CD8-positive, alpha-beta memory T cell (primary cell): ENCODE measurements at places on chromosomes 2 and 18. TPM values are rescaled to one million over a fixed set of nuclear protein-coding genes. Genes with fewer than 3 reads are reported as not detected.
A peak's percentile ranks its signal among the peaks of the same experiment; 100 is the strongest.

DNA sequence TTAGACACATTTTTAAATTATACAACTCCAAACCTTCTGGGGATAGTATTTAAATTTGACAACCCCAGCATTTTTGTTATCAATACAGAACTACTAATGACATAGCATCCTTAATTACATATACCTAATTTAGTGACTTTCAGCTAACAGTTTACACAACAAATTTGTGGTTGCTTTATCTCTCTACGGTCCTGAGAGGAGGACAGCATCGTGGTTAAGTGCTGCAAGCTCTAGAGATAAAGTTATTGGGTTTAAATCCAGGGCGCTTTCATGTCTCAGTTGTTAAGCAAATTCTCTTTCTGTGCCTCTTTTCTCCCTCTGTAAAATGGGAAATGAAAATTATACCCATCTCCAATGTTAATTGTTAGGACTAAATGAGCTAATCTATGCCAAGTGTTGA, 129.3 kb downstream of the METTL4 start:
- no peak for DNase-seq

GRCh38 chr18:13481331-13481730, 245.0 kb downstream of the FAM210A start:
- no peak for DNase-seq

DNA sequence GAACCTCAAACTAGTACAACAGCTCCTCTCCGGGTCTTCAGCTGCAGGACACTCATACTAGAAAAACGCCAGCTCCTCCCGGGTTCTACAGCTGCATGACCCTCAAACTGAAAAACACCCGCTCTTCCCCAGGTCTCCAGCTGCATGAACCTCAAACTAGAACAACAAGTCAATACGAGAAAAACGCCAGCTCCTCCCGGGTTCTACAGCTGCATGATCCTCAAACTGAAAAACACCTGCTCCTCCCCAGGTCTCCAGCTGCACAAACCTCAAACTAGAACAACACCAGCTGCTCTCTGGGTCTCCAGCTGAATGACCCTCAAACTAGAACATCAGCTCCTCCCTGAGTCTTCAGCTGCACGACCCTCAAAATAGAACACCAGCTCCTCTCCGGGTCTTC, 315.0 kb upstream of the TFPI start:
- no peak for DNase-seq

GRCh38 chr2:224638301-224638823, 53.2 kb upstream of the CUL3 start:
- DNase-seq, result no peak

- no peak for DNase-seq
These were observed 617.0 kb upstream of the CDH2 start for GRCh38 chr18:28793901-28794300.

GRCh38 chr2:227608561-227609338, 5.9 kb downstream of the SCYGR3 start:
- DNase-seq, result no peak

- no peak for DNase-seq
These were observed 38.7 kb downstream of the SDC1 start for GRCh38 chr2:20186078-20186854.

- DNase-seq, result no peak
These were observed 3.4 kb upstream of the BCL11A start for GRCh38 chr2:60556576-60557485.

DNA sequence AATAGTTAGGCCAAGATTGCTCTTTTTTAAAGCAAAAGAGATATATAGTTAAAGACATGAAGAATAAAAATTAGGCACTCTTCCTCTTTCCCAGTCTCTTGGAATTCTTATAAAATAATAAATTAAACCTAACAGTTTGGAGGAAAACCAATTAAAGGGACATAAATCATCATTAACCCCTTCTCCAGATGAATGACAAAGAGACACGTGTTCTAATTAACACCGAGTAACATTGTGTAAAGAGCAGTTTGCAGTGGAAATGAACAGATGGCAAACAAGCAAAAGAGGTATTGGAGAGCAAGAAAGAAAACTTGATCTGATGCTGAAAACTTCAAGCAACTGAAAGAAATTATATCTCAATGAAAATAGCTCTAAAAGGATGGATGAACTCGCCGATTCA, 48.4 kb downstream of the BCL2 start:
- DNase-seq, result no peak

DNA sequence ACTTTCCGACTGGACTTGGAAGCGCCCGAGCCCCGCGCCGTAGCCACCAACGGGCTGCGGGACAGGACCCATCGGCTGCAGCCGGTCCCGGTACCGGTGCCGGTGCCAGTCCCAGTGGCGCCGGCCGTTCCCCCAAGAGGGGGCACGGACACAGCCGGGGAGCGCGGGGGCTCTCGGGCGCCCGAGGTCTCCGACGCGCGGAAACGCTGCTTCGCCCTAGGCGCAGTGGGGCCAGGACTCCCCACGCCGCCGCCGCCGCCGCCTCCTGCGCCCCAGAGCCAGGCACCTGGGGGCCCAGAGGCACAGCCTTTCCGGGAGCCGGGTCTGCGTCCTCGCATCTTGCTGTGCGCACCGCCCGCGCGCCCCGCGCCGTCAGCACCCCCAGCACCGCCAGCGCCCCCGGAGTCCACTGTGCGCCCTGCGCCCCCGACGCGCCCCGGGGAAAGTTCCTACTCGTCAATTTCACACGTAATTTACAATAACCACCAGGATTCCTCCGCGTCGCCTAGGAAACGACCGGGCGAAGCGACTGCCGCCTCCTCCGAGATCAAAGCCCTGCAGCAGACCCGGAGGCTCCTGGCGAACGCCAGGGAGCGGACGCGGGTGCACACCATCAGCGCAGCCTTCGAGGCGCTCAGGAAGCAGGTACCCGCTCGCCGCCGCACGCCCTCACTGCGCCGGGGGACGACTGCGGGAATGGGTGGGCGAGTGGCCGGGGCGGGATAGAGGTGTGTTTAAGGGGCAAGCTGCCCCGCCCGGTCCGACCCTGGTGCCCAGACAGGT, 713 bp downstream of the ATOH8 start:
- DNase-seq, result peak; percentile 21

GPBAR1 gene
- total RNA-seq, result 0.72 TPM

SCN3A gene
- not detected for total RNA-seq

PARD6G gene
- total RNA-seq, result 0.33 TPM

GPR35 gene
- 8.4 TPM for total RNA-seq

RNF125 gene
- 42.8 TPM for total RNA-seq

WNT10A gene
- 1.5 TPM for total RNA-seq

DSG1 gene
- not detected for total RNA-seq
